ENCODE measurements at places on chromosomes 4 and X.

DNA sequence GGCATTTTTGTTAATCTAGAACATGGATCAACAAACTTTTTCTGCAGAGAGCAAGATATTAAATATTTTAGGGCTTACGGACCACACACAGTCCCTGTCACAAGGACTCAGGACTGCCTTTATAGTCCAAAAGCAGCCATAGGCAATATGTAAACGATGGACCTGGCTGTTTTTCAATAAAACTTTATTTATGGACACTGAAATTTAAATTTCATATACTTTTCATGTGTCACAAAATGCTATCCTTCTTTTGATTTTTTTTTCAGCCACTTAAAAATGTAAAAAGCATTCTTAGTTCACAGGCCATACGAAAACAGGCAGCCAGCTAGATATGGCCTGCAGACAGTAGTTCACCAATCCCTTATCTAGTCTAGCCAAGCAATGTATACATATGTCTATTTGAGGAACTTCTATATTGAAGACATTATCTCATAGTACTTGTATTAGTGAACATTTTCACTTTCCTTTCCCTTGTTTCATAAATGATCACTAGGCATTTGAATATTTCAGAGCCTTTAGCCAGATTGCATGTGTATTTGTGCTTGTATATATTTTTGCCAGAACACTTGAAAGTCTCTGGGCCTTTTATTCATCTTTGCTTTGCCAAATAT is 350.9 kb downstream of the RPA4 start:
- no peak for DNase-seq

DNA sequence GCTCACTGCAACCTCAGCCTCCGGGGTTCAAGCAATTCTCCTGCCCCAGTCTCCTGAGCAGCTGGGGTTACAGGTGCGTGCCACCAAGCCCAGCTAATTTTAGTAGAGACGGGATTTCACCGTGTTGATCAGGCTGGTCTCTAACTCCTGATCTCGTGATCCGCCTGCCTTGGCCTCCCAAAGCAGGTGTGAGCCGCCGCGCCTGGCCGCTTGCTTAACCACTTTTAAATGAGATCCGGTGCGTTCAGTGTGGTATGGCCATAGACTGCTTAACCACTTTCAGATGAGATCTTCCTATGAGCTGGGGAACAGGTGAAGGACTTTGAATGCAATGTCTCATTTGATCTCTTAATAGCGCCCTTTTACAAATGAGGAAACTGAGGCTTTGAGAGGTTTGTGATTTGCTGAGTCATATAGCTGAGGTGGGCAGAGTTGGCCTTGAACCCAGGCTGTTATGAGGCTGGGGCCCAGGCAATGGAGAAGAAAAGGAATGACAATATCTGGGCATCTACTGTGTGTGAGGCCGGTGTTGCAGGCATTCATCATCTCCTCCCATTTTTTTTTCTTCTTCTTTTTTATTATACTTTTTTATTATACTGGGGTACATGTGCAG is 41.9 kb upstream of the NSG1 start:
- no peak for DNase-seq

DNA sequence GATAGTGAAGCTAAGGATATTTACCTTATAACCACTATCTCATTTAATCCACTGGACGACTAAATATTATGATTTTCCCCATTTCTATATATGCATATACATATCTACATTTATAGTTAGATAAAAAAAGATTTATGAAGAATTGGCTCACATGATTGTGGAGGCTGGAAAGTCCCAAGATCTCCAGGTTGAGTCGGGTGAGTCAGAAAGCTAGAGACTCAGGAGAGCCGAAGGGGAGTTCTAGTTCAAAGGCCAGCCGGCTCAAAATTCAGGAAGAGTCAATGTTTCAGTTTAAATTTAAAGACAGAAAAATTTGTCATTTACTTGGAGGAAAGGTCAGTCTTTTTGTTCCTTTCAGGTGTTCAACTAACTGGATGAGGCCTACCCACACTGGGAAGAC is 158.2 kb upstream of the CPEB2 start:
- DNase-seq: no peak

DNA sequence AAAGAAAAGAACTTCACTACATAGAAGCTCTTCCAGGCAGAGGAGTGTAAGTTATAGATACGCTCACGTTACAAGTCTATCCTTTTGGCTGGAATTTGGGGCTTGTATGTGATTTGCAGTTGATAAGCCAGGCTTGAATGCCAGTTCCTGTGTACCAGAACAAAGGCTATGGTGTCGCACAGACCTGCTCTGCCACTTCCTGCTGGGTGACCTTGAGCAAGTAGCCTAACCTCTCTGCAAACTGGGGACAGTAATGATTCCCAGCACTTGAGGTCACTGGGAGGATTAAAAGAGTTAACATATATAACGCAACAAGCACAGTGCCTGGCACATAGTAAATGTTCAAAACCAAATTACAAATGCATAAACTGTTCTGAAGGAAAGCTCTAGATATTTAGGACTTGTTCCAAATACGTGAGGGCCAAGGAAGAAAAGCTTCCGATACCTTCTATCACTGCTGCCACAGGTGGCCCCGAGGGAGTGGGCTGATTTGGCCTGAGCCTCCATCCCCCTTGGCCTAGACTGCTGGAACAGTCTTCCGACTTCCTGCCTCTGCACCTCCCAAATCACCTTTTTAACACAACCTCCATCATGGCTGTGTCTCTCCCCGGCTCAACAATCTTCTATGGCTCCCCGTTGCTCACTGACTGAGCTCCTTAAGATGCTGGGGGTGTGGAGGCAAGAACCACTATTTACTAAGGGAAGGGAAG is 1.3 kb upstream of the SOWAHD start:
- DNase-seq: no peak

GRCh38 chr4:155667222-155667567 is 547 bp downstream of the GUCY1A1 start:
- peak; percentile 78 for DNase-seq

DNA sequence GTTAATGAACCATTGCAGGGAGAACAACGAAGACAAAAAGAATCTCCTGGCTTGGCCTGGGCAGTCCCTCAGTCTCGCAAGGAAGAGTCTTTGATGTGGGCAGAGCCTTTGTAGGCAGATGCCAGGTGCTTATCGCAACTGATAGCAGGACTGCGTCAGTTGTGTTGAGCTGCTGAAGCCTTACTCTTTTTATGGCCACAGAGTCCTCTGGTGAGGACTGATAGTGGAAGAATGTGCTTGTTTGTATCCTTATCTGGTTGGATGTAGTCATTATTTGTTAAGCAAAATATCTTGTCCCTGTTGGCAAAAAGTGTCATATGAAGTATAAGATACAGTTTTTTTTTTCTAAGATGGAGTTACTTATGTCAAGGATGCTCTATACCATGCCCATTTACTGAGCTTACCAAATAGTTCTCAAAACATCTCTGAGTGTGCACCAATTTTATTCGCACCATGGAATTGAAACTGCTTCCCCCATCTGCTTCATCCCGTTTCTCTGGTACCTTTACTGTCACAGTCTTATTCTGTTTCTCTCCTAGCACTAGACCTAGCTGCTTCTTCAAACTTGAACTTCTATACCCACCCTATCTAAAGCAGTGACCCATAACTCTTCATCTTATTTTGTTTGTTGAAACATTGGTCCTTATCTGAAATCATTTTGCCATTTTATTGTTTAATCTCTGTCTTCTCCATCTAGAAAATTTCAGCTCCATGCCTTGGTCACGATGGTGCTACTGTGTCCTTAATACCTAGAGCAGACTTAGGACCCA is 47.0 kb upstream of the SPRY1 start:
- DNase-seq: no peak

- DNase-seq: no peak
These were observed 50.0 kb downstream of the ATOH1 start for GRCh38 chr4:93878566-93878965.

DNA sequence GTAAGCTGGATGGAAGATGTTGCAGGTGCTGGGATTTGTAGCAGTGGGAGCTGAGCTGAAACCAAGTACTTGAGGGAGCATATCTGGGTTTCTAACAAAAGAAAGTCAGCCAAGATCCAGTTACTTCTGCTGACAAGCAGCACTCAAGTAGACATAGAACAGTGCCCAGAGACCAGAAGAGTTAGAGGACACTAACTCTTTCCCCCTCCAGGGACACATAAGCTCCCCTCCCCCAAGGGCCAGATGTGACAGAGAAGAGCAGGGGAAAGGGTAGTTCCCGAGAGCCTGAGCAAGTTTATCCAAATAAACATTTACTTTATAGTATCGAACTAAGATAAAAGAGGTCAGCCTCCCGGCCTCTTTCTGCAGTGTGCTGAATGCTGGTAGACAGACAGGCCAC is 12.2 kb downstream of the TRPC3 start:
- no peak for DNase-seq

- no peak for DNase-seq
These were observed 13.7 kb downstream of the SEPTIN11 start for GRCh38 chr4:76963131-76963750.

DNA sequence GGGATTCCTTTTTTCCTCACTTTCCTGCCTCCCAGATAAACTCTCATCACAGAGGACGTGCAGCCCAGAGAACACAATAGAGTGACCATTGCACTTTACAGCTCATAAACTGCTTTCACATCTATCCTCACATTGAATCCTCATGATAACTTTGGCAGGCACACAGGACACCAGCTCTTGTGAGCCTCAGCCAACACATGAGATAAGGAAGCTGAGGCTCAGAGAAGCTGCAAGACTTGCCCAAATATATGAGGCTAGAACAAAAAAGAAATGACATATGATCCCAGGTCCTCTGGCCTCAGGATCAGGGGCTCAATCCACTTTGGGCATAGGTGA is 85.0 kb upstream of the CPEB2 start:
- no peak for DNase-seq

- DNase-seq: no peak
These were observed 346.3 kb downstream of the FBXW7 start for GRCh38 chr4:152189451-152190179.

DNA sequence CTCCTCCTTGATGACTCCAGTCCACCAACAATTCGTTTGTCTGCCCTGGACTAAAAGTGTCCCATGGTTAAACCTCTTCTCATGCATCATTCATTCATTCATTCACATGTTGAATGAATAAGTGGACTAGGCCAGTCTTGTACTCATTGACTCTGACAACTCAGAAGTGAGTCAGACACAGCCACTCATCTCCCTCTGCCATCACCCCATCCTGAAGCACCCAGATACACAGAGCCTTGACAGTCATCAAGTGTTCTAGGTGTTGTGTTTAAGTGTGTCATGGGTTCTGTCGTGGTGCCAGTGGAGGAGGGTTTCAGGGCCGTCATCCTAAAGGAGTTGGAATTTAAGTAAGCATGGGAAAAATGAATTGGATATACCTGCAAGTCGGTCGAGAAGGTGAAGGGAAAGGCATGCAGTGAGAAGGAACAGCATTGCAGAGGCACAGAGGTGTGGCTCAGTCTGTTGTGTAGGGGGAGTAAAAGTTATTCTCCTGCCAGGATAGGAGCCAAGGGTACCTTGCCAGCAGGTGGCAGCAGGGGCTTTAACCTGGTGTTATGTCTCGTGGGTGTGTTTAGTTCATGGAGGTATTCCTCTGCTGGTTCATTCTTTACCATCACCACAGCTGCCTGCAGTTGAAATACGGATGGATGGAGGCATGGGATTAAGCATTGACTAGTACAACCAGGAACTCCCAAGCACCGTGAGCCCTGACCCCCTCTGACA is 18.3 kb downstream of the MAGED2 start:
- DNase-seq: no peak

- DNase-seq: no peak
These were observed 876 bp downstream of the KLHL2 start for GRCh38 chr4:165208221-165208652.

- no peak for DNase-seq
These were observed 194.8 kb upstream of the RASGEF1B start for GRCh38 chr4:81666491-81666890.

GRCh38 chr4:107468812-107469211 is 251.2 kb downstream of the PAPSS1 start:
- DNase-seq: no peak

GRCh38 chrX:150406596-150406995 is 43.5 kb downstream of the MAMLD1 start:
- DNase-seq: no peak

GRCh38 chrX:19906293-19906692 is 18.9 kb upstream of the SH3KBP1 start:
- no peak for DNase-seq

GRCh38 chr4:94550352-94550751 is 98.6 kb downstream of the PDLIM5 start:
- no peak for DNase-seq

DNA sequence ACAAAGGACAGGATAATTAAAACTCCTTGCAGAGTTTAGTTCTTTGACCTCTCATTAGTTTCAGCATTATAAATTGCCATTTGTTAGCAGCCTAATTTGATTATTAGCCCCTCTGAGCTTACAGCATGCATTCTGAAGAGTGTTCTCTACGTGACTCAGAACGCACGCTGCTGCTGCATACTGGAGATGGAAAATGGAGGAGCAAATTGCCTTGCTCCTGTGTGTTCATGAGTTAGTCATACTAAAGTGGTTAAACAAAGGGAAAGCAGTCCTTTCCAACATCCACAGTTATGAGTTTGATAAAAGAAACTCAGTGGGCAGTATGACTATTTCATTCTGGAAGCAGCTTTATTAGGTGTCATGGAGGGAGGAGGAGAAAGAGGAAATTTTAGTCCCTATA is 922.5 kb downstream of the RPA4 start:
- no peak for DNase-seq

- DNase-seq: no peak
These were observed 14.1 kb downstream of the CD99 start for GRCh38 chrX:2705046-2705832.

DNA sequence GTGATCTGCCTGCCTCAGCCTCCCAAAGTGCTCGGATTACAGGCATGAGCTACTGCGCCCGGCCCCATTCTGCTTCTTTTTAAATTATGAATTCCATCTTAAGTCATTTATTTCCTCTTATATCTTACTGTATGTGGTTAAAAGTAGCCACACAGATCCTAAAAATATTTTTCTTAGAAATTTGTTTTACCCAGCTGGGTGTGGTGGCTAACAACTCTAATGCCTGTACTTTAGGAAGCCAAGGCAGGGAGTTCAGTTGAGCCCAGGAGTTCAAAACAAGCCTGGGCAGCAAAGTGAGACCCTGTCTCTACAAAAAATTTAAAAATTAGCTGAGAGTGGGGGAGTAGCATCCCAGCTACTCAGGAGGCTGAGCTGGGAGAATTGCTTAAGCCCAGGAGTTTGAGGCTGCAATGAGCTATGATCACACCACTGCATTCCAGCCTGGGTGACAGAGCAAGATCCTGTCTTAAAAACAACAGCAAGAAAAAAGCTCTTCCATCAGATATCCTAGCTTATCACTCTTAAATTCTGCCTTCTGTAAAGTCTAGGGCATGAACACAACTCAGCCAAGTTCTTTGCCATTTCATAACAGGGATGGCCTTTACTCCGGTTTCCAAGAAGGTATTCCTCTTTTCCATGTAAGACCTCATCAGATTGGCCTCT is 15.1 kb upstream of the AFF1 start:
- no peak for DNase-seq

- no peak for DNase-seq
These were observed 472.8 kb downstream of the TMA16 start for GRCh38 chr4:163967263-163967662.

- DNase-seq: peak; percentile 88
These were observed 7.8 kb downstream of the RBM47 start for GRCh38 chr4:40621592-40622512.

All from lower lobe of right lung (tissue), 2 donors.